NCI-H146 (cell line): ENCODE measurements at places on chromosomes 5 and 9.
A peak's percentile ranks its signal among the peaks of the same experiment; 100 is the strongest.

DNA sequence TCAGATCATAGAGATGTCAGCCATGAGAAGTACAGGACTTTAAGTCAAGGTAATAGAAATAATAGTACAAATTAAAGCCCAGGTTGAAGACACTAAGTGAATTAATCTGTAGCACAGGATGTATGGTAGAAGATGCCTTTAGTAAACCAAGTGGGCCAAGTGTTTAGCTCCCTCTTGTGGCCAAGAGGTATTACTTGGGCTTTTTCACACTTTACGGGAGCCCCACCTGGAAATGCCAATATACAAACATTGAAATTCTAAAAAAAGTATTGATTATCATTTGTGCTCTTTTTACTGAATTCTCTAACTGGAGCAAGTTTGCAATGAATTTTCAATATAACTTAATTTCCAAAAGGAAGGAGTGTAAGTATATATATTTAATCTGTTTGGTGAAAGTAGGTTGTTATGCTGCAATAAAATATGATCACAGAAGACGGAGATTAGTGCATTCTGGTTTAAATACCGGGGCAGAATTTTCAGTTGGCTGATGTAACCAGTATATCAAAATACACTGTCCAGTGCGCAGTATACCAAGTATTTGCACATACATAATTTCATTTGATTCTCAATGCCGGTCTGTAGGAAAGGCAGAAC is 84.7 kb downstream of the PARP8 start:
- DNase-seq = peak; percentile 56

- DNase-seq = no peak
Observed at GRCh38 chr5:100667161-100667630, 132.0 kb downstream of the FAM174A start.

DNA sequence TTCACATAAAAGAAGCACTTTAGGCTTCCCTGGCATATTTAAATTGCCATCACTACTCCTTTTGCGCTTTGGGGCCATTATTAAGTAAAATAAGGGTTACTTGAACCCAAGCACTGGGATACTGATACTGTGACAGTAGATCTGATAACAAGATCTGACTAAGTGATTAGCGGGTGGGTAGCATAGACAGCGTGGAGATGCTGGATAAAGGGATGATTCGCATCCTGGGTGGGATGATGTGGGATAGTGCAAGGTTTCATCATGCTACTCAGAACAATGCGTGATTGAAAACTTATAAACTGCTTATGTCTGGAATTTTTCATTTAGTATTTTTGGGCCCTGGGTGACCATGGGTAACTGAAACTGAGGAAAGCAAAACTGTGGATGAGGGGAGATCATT is 75.1 kb downstream of the PTTG1 start:
- DNase-seq = no peak

DNA sequence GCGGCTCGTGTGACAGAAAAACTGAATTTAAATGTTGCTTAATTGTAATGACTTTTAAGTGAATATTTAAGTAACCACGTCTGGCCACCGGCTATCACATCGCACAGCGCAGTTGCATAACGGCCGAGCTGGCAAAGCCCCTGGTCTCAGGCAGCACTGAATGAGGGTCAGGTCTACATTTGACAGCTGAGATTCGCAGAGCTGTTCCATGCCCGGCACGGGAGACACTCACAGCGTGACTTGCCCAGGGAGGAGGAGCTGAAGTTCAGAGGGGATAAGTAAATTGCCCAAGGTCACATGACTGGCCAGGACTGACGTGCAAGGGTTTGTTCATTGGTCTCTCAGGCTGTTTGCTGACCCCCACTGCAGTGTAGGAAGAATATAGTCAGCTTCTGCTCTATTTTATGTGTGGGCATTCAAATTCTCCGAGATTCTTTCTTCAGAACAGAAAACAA is 17.4 kb upstream of the COL5A1 start:
- DNase-seq = no peak

DNA sequence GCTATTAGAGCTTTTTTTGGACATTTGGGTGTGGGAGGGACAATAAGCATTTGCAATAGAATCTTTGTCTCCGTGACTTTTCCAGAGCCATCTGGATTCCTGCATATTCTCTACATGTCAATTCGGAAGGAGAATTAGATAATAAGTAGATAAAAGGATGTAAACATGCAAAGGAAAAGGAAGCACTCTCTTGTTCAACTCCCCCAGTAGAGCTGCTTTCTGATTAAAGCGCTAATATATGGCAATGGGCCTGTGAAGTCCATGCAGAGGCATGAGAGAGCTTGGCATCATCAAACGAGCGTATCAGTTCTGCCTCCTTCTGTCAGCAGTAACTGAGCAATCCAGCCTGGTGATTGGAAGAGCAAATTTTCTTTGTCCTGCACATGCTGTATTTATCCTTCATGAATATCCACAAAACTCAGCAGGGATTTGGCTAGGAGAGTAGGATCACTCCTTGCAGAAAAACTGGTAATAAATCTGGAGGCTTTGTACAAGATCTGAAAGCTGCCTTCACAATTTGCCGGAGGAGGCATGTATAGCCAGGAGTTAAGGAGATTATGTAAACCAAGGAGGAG is 1752.9 kb downstream of the MAT2B start:
- no peak for DNase-seq

DNA sequence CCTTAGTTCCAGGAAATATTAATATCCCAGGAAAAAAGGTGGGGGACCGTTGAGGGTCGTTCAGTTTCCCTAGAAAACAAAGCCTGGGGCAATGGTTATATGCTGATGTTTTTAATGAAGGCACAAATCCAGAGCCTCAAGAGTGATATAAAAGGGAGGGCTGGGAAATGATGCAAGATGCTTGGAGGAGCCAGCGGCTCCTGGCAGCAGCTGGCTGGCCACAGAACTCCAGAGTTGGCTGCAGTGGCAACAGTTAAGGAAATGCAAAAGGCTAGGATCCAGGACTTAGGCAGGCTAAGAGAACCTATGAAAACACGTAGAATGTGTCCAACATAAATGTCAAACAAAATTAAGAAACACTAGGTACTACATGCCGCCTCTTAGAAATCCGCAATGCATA is 31.0 kb upstream of the B4GALT1 start:
- DNase-seq = no peak

DNA sequence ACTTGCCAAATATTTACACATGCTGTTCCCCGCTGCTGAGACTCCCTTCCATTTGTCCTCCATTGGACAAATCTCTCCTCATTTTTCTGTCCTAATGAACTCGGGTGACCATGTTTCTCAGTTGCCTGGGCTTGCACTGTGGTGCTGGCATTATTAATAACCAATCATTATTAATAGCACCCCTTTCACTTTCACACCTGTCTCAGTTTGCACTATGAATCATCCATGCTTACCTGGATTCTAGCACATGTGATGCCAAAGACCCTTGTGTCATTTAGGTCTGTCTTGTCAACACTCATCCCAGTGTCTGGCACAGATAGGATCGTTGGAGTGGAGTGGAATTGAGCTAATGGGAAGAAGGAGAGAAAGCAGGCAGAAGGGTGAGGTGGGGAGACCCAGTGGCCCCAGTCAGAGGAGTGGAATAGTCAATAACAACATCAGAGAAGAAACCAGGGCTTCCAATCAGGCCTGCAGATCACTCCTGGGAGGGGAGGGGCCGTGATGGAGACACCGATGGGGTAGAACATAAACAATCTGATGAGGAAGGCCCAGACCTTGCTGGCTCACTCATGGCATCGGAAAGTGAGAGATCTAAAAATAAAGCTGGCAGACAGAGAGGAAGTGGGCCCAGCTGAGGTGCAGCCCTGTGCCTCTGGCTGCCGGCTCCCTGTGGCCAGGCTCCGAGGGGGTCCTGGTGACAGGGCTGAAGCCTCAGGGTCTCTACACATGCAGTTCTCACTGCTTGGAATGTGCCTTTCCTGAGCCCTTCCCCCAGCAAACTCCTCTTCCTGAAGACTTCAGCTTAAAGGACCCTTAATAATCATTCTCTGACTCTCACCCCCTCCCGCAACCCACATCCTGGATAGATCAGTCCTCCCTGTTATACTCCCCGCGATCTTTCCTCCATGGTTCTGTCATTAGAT is 33.5 kb upstream of the CRB2 start:
- DNase-seq = no peak

GRCh38 chr5:150497274-150497988 is 10.5 kb upstream of the NDST1 start:
- DNase-seq = no peak

DNA sequence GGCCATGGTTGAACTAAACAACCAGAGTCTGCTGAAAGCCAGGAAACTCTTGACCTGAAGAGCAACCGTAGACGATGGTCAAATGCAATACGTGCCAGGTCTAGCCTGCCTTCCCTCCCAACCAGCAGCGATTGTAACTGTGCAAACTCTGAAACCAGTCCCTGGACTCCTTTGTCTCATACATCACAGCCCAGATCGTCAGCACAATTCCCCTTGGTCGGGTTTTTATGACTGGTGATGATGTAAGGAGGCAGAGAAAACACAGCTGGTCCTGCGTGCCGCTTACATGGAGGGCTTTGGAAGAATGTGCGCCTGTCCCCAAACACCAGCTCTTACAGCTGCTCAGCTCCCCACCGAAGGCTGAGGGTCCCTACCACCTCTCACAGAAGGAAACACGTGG is 24.6 kb downstream of the SMIM23 start:
- DNase-seq = no peak

GRCh38 chr5:22577711-22578110 is 275.4 kb downstream of the CDH12 start:
- no peak for DNase-seq

DNA sequence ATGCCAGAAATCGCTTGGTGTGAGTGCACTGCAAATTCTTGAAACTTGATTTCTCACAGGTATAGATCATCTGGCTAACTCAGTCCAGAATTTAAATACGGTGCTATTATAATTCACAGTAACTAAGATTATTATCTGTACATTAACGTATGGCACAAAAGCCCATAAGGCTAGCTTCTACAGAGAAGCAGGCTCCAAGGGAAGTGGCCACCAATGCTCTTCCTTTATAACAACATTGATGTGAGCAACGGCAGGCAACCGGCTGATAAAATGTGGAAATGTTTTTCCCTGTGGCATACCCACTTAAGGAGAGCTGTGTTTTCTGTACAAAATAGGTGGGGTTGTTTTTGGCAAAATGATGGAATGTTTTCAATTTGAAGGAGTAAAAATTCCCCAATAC is 35.7 kb downstream of the SEMA4D start:
- no peak for DNase-seq

GRCh38 chr5:109421956-109422355 is 12.2 kb upstream of the PJA2 start:
- DNase-seq = no peak

DNA sequence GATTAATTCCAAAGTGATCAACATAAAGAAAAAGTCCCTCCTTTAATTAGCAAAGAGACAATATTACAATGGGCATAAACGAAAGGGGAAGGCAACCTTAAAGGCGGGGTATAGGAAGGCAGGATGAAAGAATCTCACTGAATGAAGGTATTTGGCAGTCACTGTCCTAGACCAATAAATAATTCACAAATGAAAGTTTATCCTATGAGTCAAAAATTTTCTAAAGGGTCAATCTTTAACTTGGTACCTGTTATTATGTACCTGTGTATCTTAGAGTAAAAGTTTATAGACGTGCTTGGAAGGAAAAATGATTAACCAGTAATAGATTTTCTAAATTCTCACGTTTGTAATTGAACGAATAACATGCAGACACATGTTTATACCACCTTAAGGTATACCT is 945.8 kb upstream of the DMAC1 start:
- no peak for DNase-seq
